NCI-H446 (cell line): ENCODE measurements at places on chromosomes 1 and 21.
A peak's percentile ranks its signal among the peaks of the same experiment; 100 is the strongest.

GRCh38 chr1:14034506-14034905, 334.5 kb downstream of the PRDM2 start:
- no peak for DNase-seq

DNA sequence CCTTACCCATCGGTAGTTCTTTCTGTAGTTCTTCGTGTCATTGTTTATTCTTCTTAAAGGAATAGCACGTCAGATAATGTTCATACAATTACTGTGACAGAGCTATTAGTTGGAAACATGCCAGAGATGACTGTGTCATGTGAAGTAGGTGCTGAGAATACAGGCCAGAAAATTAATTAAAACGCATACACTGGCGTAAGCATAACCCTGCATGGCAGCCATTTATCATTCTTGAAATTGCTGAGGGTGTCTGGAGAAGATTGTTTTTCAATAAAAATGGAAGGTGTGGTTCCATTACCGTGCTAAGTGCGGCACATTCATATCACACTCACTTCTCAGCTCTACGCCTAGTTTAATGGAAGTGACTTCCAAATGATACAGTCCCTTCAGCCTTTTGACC, 7.8 kb downstream of the ETS2 start:
- DNase-seq: peak; percentile 17

GRCh38 chr1:154982341-154982740, 803 bp upstream of the FLAD1 start:
- DNase-seq: no peak

GRCh38 chr1:186813420-186813819, 15.3 kb upstream of the PLA2G4A start:
- DNase-seq: no peak

DNA sequence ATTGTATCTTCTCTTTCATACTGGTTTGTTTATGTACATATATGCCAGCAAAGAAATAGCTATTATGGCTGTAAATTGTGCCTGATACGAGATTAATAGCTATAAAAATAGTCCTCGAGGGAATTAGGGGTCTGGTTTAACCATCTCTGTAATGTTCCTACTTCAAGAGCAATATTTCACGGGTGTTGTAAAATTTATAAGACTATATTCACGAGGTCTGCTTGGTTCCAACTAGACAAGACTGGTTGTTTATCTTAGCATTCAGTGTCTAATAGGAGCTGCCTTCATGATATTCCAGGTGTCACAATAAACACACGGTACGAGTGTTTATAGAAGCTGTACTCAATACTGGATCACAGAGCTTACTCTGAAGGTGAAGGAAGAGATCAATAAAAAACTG, 389.9 kb downstream of the SIPA1L2 start:
- DNase-seq: no peak

- DNase-seq: no peak
These were observed 126.8 kb downstream of the PIK3R3 start for GRCh38 chr1:46005594-46005993.

DNA sequence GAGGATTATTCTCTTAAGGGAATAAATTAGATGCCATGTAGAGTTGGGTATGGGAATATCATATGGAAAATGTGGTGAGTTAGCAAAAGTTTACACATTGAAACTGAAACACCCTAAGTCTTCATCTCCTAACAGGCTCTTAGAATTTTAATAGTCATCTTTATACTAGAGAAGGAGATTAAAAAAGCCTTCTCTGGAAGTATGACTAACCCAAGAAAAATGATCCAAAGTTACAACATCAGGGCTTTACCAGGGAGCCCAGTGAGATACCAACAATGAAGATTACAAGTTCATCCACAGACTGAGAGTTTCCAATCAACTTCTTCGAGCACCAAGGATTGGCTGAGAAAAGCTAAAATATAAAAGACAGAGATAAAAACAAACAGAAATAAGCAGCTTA, 70.0 kb upstream of the KIAA0040 start:
- DNase-seq: no peak

DNA sequence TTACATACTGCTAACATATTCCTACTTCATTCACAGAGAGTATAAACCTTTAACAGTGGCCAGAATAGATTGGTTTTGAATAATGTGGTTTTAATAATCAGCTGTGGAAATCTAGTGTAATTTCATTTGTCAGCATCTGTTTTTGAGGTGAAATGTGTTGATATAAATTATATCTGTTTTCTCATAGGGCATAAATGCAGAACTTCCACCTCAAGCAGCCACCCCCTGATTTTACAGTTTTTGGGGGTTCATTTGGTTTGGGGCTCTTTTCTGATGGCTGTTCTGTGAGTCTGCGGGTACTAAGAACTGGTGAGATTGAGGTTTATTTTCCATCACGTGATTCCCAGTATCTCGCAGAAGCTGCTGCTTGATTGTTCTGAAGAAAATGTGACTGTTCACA, 23.2 kb downstream of the EDARADD start:
- no peak for DNase-seq

DNA sequence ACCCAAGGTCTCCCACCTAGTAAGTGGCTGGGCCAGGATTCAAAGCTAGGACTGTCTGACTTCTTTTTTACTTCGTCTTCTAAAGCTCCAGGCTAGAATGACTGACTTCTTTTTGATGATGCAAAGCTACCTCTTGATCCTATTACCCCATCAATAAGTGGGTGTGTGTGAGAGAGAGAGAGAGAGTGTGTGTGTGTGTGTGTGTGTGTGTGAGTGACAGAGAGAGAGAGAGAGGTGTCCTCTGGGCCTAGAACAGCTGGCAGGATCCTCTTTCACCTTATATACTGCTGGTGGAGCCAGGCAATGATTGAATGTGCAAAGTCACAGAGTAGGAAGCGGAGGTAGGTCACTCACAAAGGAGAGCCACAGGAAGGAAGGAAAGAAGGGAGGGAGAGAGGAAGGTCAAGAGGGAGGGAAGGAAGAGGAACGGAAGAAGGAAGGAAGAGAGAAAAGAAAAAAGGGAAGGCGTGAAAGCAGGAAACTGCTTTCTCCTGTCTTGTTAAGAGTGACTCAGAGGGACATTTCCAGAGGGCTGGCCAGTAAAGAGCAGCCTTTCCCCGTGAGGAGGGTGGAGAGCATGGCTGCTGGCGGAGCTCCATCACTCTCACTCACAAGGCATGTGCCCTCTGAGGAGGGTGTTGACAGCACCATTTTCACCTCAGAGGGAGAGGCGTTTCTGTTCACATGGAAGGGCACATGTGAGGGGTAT, 68.9 kb downstream of the CDC7 start:
- DNase-seq: peak; percentile 32

DNA sequence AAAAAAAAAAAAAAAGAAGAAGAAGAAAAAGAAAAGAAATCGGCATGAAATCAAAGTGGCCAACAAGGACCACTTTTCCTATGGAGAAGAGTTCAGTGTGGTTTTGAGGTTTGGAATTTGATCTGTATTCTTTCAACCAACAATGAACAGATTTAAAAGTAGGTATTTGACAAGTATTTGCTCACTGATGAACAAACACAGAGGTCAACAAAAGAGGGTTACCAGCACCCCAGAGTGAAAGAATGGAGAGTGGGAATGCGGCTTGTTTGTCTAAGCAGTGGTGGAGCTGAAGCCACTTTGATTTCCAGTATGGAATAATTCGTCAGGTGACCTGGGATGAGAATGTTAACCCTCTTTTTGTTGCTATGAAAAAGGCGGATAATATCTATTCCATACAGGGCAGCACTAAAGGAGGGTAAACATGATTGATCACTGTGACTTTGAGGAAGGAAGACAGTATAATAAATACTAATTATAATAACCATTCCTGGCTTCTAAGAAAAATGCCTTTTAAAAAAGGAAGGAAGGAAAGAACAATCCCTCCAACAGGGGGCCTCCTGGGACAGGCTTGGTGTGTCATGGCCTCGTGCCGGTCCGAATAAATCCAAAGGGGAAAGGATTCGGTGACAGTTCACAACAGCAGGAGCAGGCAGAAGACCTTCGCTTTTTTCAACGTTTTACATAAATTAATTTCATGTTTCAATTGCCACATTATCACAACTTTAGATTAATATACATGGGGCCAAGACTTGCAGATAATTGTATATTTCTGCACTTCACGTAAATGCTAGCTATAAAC, 37.2 kb upstream of the SIM2 start:
- peak; percentile 25 for DNase-seq
